ENCODE measurements at places on chromosomes 2 and 18.

DNA sequence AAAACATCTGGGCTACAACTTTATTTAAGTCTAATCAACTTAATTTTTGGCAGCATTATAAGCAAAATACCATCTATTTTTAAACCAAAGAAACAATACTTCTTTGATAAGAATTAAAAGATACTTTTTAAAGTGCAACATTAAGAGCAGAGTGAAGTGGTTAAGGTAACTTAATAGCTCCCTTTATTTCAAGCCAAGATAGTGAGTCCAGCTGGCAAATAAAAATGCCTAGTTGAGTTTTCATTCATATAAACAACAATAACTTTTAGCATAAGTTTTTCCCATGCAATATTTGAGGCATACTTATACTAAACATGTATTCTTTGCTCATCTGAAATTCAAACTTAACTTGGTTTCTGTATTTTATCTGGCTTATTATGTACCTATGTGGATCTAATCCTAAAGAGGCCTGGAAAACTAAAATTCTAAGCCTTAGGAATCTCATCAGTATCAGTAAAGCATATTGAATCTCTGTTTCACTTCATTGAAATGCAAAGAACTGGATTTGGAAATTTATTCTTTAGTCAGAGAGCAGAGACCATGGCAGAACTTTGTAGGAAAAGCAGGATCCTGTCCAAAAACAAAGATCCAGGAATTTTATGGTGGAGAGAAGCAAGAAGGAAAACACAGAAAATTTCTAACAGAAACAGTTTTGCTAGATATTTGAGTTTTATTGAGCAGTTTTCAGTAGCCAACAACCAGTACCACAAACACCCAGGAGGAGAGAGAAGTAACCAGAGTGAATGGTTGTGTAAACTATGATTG, 95.9 kb downstream of the COL3A1 start:
- ATAC-seq, result no peak

GRCh38 chr2:199462347-199462955, 4.7 kb upstream of the SATB2 start:
- ATAC-seq, result no peak

DNA sequence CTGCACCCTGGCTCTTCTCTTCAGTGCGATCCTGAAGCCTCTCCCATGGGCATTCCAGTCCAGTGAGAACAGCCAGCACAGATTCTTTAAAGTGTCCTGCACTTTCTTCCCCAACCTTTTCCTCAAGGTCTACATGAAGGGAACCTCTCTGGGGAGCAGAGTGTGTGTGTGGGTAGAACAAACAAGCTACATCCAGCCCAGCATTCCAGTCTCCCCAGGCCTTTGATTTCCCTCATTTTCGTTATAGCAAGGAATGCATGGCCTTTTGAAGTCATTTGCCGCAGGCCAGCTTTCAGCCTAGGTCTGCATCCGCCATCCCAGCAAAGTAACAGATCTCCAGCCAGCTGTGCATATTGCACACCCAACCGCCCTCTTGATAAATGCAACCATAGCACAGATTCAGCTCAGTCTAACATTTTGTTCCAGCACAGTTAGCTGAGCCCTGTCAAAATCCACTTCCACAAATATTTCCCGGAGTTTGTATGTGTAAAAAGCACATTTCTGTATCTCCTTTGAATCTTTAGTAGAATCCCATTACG, 44.6 kb downstream of the CD8B2 start:
- no peak for ATAC-seq

- no peak for ATAC-seq
Observed at GRCh38 chr2:47162780-47163179, 7.7 kb upstream of the STPG4 start.

GRCh38 chr18:13492314-13492713, 234.0 kb downstream of the FAM210A start:
- no peak for ATAC-seq

- ATAC-seq, result no peak
Observed at GRCh38 chr18:43714343-43715010, 437.2 kb upstream of the SYT4 start.

GRCh38 chr2:60522462-60522861, 31.0 kb downstream of the BCL11A start:
- ATAC-seq, result no peak
